ENCODE measurements at places on chromosomes 16 and 17. TPM values are rescaled to one million over a fixed set of nuclear protein-coding genes. Genes with fewer than 3 reads are reported as not detected.

KRT39 gene
- not detected for polyA plus RNA-seq

- no peak for DNase-seq
Measured at GRCh38 chr16:57091200-57091974, 996 bp upstream of the CPNE2 start.

CTRL gene
- 7.6 TPM for polyA plus RNA-seq

DNA sequence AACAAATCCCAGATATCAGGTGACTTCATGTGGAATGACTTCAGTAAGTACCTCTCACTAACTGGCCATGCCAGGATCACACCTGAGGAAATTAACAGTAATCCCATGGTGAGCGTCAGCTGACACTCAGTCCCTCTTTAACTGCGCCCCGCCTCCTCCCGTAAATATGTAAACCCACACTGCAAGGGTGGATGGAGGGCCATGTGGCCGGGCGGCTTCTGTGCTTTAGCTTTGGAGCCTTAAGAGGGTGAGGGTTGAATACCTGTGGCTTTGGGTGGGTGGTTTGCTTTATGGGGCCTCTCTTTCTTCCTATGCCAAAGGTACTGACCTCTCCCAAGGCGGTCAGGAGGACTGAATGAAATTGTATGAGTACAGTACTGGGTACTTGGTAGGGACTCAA lies 141.7 kb downstream of the MRM1 start:
- DNase-seq, result no peak

DNA sequence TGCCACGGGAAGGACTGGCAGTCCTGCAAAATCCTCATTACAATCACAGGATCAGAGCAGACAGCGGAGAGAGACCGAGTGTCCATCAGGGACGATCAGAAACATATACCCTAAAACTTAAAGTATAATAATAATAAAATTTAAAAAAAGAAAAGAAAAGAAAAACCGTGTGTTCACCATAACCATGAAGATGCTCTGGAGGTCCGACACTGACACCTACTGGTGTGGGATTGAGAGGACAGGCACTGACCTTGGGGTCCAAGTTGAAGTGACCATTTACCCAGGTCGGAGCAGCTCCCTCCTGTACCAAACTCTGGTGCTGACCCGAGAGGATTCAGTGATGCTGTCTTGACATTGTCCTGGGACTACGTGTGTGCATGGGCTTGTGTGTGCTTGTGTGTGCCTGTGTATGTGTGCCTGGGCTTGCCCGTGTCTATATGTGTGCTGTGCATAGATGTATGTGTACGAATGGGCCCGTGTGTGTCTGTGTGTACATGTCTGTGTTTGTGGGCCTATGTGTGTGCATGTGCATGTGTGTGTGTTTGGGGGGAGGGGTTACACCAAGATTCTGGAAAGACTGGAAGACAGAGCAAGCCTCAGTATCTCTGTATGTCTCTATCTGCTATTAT lies 10.0 kb upstream of the CD300LD start:
- no peak for DNase-seq

G6PC1 gene
- polyA plus RNA-seq, result 6.2 TPM

DNA sequence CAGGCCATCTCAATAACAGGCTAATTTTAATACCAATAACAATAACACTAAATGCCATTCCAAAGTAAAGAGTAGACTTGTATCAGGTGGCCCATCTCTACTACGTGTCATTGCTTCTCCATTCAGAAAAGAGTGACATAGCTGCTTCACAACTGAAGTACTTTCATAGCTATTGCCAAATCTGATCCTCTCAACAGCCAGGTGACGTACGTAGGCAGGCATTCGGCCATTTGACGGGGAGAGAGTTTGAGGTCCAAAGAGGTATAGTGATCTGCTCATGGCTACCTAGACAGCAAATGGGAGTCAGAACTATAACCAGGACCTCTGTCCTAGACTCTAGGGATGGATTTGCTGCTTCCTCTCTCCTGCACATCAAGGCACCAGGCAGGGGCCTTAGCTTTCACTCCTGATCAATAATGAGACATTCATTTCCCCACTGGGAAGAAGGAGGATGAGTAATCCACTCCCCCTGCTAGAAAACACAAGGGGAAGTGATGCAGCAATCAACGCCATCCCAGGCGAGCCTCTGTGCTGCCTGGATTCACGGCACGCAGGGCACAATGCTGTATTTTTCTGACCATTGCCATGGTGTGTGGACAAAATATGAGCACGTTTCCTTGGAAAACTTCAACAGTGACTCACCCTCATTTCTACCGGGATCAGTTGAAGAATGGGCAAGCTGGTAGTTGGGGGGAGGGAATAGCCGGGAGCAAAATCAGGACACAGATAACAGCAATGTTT lies 80.9 kb downstream of the SPACA3 start:
- DNase-seq, result no peak

GRCh38 chr17:32461853-32462617 lies 17.7 kb downstream of the PSMD11 start:
- no peak for DNase-seq

DNA sequence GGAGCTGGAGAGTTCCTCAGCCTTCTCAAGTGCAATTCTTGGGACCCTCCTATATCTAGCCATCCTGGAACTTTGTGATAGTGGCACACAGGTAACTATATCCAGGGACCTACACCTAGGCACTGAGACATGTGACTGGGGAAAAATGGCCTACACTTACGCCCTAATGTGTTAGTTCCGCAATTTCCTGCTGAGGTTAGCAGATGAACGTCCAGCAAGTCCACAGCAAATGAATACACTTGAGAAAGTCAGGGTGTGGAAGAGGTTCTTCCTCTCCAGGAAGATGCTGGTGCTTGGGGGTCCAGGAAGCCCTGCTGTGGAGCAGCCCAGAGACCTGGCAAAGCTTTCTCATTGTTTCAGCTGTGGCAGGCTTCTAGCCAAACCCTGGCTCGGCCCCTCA lies 20.8 kb downstream of the PIK3R5 start:
- DNase-seq, result no peak

TSPAN10 gene
- polyA plus RNA-seq, result 3.9 TPM

DNA sequence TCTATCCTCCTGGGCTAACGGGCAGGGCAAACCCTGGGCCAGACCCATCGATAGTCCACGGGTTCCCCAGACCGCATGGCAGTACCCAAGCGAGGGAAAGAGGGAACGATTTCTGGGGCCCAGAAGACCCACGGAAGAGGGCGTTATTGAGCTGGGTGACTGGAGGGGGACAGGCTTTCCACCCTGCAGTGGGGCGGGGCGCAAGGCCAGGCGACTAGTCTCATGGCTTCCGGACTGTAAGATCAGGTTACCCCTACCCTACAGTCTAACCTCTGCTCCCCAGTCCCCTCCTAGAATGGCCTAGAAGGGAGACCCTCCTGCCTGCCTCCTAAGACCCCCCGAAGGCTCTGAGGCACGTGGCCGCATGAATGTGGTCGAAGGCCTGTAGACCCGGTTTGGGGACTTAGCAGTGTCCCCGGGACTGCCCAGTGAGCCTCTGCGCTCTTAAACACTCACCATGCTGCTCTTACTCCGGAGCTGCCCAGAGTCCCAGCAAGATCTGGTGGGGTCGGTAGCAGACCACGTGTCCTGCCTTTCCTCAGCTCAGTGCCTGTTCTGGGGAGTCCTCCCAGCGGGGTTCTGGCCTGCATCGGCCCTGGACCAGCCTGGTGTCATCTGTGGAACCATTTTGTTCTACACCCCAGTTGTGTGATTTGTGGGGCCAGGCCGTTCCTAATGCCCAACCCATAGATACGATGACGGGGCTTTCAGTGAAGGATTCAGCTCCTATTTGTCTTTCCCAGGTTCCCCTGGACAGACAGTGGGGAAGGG lies 13.2 kb upstream of the AURKB start:
- DNase-seq, result peak; percentile 40

DNA sequence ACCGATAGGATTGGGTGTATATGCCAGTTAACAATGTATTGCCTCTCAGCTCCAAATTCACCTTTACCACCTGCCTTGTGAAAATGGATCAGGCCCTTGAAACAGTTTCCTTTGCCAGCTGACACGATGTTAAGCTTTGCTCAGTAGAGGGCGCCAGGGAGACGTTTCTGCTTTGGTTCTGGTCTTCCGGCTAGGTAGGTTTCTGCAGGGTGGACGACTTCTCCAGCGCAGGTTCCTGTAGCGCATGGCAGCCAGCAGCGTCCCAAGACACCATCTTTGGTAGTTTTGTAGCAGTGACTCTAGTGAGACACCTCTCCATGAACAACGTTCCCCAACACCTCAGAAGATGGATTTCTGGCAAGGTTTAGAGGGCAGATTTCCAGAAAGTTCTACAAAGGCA lies 24.0 kb downstream of the SYCE1L start:
- DNase-seq, result no peak

DNA sequence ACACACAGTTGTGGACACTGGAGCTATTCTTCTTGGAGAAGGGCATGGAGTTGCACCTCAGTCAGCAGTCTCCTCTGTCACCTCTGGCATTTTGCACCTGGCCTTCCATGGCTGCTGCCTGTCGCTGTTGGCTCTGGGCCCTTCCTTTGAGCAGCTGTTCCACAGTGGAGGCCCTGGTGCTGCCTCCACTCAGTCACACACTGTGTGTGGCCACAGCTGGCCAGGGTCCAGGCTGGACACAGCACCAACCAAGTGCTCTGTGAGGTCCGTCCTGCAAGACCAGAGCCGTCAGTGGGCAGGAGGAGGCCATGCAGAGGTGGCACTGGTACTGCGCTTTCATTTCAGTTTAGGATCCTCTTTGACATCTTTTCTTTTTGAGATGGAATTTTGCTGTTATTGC lies 21.6 kb upstream of the MED9 start:
- DNase-seq, result no peak

DNA sequence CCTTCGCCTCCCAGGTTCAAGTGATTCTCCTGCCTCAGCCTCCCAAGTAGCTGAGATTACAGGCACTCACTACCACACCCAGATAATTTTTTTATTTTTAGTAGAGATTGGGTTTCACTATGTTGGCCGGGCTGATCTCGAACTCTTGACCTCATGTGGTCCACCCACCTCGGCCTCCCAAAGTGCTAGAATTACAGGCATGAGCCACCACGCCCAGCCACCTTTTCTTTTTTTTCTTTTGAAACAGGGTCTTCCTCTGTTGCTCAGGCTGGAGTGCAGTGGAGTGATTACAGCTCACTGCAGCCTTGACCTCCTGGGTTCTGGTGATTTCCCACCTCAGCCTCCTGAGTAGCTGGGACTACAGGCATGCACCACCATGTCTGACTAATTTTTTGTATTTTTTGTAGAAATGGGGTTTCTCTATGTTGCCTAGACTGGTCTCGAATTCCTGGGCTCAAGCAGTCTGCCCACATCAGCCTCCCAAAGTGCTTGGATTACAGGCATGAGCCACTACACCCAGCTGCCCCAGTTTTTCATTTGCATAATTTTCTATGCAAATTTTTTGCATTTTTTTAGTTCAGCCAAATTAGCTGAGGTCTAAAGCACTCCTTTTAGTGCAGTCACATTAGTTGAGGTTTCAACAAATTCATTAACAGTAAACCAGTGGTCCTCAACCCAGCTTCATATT lies 11.3 kb downstream of the WWP2 start:
- DNase-seq, result no peak

EEF2K gene
- polyA plus RNA-seq, result 12.6 TPM

CD300LG gene
- polyA plus RNA-seq, result 1.3 TPM

MRPL45 gene
- polyA plus RNA-seq, result 61.9 TPM

DNA sequence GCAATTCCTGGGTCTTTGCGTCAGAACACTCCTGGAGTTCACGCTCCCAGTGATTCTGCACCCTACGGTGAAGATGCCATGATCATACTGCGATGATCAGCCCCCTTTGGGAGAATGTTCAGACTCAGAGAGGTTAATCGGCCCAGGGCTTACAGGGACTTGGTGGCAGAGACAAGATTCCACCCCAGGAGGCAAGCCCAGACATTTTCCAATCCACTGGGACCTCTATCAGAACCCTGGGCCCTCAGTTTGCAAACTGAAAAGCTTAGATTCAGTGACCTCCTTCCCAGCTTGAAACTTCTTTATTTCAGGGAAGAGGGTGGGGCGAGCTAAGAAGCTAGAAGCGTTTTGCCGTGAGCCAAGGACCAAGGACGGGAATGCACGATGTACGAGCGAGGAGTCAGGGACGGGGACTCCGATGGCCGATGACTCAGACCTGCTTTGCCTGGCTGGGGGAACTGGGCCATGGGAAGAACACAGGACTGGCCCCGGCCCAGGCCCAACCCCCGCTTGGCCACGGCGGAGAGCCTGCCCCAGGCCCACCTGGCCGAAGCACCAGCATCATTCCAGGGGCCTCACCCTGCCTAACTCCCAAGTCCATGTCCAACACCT lies 34.7 kb downstream of the SOCS3 start:
- no peak for DNase-seq

GRCh38 chr17:15371376-15372130 lies 30.2 kb upstream of the TEKT3 start:
- no peak for DNase-seq

GRCh38 chr16:81535679-81536360 lies 91.2 kb downstream of the CMIP start:
- no peak for DNase-seq

DNA sequence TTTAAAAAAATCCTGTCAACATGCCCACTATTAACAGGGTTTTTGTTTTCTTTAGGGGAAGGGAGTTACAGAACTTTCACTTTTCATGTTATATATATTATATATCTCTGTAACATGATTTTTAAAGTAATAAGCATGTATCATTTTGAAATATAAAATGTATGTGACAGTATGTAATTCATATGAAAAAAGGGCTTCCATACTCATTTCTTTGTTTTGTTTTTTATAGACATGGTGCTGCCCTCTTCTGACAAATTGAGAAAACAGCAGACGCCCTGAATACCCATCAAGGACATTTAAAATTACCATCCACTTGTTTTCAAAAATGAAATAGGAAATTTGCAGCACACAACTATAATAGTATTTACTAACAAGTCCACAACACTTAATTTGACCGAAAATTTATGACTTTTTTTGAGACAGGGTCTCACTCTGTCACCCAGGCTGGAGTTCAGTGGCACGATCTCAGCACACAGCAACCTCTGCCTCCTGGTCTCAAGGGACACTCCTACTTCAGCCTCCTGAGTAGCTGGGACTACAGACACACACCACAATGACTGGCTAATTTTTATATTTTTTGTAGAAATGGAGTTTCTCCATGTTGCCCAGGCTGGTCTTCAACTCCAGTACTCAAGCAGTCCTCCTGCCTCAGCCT lies 30.4 kb downstream of the CFDP1 start:
- DNase-seq, result peak; percentile 18

CCDC154 gene
- polyA plus RNA-seq, result 3.6 TPM

All from renal cortex interstitium (tissue), 15 donors.